Dorsolateral prefrontal cortex (tissue), 122 donors: ENCODE measurements at places on chromosomes 16 and 17.

DNA sequence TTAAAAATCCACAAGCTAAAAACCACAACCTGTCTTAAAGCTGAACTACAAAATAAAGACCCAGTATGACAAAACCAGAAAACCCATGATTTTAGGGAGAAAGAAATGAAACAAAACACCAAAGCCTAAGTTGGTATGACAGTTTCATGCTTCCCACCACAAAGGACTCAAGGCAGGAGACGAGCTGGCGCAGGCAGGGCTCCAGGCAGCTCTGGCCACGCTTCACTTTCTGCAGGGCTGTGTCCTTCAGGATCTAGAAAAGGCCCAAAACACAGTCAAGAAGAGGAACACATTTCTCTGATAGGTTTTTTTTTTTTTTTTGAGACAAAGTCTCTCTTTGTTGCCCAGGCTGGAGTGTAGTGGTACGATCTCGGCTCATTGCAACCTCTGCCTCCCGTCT is 75.3 kb downstream of the WDR59 start:
- DNase-seq = no peak

DNA sequence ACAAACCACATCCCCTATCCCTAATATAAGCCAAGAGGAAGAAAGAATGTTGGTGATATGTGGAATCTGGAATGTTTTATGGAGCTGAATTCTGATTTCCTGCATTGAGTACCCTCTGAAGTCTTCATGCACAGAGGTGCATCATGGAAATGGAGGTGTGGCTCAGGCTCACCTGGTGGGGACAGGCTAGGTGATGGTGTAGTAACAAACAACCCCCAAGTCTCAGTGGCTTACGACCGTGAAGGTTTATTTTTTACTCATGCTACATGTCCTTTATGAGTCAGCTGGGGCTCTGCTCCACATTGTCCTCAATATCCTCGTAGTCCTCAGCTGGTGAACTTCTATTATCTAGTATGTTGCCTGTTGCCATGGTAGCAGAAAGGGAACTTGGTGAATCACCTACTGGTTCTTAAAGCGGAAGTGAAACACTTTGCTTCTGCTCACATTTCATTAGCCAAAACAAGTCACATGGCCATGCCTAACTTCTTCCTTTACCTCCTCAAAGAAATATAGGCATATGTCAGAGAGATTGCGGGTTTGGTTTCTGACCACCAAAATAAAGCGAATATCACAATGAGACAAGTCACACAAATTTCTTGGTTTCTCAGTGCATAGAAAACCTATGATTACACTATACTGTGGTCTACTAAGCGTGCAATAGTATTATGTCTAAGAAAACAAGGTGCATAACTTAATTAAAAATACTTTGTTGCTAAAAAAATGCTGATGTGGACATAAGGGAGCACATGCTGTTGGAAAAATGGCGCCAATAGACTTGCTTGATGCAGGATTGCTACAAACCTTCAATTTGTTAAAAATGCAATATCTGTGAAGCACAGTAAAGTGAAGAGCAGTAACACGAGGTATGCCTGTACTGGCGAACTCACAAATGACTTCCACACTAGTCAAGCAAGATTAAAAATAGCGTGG is at the start of gene PMFBP1:
TSS of gene PMFBP1 (minus strand) at position 51 of the 930 bp plus-strand sequence. CDS start 947 bp downstream, outside the sequence.
- no peak for DNase-seq

DNA sequence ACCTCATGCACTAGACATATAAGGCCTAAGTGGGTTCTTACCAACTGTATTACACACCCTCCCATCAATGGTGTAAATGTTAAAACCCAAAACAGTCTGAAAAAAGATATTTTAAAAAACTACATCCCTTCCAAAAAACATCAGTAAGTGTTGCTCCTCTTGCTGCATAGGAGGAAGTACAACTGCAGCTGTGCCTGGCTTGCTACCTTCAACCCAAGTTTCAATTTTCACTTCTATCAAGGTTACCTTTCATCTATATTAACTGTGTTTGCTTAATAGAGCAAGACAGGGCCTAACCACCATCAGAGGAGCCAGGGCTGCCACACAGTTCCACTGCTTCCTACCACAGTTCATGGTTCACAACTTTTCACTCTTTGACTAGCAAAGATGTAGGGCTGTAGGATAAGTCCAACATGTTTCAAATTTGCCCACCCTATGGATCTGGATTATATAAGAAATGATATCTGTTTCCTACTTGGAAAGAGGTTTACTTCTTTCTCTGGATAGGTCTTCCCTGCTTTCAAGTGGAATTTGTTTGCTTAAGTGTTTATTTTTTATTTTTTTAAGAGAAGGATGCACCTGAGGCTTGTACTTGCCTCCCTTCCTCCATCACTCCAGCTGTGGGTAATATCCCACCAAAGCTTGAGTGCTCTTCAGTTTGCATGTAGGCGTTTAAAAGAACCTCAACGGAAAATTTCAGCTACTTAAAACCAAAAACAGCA is 56.7 kb downstream of the GRB7 start:
- no peak for DNase-seq

DNA sequence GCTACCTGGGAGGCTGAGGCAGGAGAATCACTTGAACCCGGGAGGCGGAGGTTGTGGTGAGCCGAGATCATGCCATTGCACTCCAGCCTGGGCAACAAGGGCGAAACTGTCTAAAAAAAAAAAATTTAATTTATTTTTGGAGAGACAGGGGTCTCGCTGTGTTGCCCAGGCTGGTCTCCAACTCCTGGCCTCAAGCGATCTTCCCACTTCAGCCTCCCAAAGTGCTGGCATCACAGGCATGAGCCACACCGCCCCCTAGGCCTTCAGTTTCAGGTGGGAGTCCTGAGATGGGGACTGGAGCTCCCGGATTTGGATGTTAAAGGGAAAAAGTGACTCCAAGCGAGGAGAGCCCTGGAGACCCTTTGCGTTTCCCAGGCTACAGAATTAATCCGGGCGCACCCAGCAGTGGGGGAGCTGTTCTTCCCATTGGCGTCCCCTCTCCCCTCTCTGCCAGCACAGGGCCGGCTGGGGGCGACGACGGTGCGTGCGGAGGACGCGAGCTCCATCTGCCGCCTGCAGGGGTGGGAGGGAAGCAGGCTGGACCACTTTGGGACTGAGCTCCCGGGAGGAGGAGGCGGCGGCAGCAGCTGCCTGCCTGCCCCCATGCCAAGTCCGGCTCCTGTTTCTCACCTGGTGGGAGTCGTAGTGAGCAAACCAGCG is 49.3 kb upstream of the USP7 start:
- no peak for DNase-seq

- no peak for DNase-seq
Measured at GRCh38 chr17:30997842-30998241, 27.0 kb downstream of the RNF135 start.

- DNase-seq = no peak
Measured at GRCh38 chr17:62456016-62456415, 22.6 kb upstream of the TLK2 start.

DNA sequence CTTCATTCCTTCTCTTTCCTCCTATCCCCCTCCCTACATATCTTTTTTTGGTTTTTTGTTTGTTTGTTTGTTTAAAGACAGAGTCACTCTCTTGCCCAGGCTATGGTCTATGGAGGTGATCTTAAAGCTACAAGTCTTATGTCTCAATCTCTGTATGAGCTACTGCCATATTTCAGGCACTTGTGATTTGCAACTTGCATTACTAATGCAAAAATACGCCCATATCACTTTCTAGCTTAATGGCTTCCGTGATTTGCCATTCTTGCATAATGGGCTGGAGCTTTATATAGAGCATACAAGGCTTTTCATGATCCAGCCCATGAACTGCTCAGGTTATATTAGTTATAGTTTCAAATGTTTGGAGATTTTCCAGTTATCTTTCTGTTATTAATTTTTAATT is 7.5 kb downstream of the CFAP97D1 start:
- no peak for DNase-seq

DNA sequence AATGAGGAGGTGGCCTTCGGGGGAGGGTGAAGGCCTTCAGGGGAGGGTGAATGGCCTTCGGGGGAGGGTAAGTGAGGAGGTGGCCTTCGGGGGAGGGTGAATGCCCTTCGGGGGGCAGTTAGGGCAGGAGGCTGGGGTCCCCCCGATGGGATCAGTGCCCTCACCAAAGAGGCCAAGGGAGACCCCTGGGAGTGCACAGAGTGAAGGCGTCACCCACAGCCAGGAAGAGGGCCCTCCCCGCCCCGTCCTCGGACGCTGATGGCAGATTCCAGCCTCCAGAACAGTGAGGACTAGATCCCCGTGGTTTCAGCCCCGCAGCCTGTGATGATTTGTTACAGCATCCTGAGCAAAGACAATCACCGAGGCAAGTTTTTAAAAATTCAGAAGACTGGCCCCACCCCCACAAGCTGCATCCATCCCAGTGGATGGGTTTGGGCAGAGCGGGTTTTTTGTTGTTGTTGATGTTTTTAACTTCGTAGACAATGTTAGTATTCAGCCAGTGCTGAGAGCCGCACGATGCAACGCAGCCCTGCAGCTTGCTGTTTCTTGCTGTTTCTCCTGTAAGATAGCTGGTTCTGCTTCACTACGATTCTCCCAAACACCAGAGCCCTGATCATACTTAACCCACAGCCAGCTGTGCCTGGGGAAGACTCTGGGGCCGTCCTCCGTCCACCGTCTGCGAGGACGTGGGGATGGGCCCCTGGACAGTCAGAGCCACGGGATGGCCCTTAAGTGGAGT is 40.7 kb upstream of the CBFA2T3 start:
- DNase-seq = no peak

DNA sequence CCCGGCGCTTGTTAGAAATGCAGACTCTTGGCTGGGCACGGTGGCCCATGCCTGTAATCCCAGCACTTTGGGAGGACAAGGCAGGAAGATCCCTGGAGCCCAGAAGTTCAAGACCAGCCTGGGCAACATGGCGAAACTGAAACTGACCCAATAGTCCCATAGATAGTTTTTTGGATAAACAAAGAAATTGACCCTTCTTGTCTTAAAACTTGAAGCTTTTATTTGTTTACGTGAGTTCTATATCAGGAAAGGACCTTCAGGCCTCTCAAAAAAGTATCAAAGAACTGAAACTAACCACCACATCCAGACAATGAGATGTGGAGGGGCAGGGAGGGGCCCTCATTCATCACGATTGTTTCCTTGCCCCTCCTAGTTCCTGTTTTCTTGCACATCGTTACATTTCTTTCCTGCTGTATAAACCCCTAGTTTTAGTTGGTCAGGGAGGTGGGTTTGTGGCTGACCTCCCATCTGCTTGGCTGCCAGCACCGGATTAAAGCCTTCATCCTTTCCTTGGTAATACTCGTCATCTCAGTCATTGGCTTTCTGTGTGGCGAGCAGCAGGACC is 29.9 kb upstream of the PRM1 start:
- DNase-seq = no peak

DNA sequence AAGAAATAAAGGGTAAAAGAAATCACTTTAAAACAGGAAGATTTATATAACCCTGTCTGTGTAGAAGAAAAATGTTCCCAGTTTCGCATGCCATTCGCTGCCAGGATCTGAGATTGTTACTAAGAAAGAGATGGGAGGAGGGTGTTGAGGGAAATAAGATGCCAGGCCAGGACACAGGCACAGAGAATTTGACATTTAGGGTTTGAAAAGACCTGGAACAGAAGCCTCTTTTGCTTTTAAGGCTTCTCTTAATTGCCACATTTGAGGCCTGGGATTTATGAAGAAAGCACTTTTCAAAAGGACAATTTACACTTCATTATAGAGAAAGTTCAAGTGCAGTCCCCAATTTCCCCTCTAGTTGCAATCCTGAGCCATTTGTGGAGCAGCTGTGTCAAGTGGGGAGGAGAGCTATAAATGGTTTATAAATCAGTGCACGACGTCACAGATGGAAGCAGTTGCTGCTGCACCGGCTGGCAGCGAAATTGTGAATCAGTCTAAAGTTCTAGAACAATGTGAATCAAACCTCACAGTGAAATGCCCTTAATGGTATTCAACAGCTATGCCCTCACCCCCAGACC is 26.5 kb upstream of the C16orf87 start:
- peak; percentile 56 for DNase-seq

- no peak for DNase-seq
Measured at GRCh38 chr16:79097771-79098170, 502.8 kb downstream of the MAF start.

DNA sequence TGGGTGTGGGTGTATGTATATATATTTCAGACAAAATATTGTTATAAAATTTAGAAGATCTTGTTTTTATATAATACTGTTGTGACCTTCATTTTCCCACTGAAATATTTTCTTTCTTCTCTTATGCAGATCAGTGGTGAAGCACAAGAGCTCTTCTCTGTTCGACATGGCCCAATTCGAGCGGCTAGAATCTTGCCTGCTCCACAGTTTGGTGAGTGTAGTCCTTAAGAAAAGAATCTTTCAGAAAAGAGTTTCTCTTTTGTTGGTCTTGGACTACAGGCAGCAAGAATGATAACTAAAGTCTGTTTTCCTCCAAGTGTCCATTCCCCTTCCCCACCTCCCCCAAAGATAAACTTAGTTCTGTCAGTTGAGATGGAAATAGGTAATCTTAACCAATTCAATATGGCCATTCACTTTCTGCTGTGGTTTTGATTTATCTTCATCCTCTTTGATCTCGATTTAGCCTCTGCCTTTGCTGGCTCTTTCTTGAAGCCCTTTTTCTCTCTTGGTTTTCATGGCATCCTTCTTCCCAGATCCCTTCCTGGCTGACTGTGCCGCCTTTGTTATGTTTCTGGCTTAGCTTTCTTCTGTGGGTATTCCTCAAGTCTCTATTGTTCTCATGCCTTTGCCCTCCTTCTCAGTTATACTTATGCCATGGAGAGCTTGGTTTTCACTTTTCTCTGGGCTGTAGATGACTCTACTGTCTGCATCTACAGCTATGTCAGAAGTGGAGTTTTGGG is 69.6 kb downstream of the BCAS3 start:
- no peak for DNase-seq

DNA sequence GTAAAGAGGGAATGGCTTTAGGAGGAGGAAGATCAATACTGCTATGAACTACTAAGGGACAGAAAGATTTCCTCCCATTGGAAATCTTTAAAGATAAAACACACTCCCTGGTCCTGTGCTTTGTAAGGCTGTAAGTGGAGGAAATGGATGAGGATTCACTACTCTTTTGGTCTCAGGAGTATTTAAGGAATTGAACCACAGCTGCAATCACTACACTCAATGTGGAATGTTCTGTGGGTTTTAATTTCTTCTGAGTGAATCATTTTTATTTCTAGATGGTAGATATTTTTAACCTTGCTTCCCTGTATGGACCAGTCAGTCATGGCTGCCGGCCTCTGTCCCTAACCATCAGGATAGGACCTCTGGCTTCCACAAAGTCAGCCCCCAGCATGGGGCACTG is 65.6 kb downstream of the SDR42E1 start:
- no peak for DNase-seq

GRCh38 chr17:49459401-49459984 is 35.6 kb upstream of the NGFR start:
- DNase-seq = no peak

DNA sequence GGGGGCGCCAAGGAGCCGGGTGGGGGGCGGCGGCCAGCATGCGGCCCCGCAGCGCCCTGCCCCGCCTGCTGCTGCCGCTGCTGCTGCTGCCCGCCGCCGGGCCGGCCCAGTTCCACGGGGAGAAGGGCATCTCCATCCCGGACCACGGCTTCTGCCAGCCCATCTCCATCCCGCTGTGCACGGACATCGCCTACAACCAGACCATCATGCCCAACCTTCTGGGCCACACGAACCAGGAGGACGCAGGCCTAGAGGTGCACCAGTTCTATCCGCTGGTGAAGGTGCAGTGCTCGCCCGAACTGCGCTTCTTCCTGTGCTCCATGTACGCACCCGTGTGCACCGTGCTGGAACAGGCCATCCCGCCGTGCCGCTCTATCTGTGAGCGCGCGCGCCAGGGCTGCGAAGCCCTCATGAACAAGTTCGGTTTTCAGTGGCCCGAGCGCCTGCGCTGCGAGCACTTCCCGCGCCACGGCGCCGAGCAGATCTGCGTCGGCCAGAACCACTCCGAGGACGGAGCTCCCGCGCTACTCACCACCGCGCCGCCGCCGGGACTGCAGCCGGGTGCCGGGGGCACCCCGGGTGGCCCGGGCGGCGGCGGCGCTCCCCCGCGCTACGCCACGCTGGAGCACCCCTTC is 484 bp downstream of the FZD2 start:
- no peak for DNase-seq
